ENCODE measurements at places on chromosomes 5 and 9. TPM values are rescaled to one million over a fixed set of nuclear protein-coding genes. Genes with fewer than 3 reads are reported as not detected.

DNA sequence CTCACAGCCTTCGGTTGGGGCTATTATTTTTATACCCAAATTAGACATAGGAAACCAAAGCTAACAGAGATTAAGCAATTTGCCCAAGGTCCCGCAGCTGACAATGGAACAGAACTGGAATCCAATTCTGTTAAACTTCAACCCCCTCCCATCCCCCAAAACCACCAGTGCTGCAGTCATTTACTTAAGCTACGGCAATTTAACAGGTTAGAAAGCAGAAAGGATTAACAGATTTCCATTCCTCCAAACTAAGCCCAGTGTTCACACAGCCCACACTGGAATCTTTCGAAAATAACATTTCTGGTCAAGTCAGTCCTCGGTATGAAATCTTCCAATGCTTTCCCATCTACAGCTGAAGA, 1023.1 kb upstream of the DMAC1 start:
- DNase-seq = no peak

DNA sequence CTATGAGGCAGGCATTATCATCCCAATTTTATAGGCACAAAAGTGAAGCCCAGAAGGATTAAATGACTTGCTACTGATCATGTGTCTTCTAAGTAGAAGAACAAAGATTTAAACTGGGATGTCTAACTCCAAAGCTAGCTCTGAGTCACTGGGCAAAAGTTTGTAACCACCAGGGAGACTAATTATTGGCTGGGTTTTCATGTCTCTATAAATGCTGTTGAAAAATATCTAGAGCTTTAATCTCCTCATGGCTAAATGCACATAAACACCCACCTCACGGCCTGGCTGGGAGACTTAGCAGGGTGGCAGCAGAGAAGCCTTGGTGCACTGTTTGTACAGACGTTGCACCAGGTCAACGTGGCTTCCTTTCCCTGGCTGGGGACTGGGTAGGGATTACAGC, 144.6 kb downstream of the MELK start:
- no peak for DNase-seq

DNA sequence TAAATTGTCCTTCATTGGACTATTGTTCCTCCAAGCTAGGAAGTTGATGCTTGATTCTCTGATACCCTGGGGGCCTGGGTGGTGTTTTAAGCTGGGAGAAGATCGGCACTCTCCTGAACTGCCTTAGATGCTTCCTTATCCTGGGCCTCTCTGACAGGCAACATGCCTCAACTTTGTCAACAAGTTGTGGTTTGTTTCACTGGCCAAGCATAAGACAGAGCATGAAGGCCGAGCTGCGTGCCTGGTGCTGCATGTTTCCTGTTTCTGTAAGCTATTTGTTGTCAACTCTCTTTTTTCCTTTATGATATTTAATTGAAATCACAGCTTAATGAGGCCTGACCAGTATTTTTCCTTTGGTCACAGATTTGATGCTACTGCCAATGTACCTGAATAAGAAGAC, 187.6 kb upstream of the TNC start:
- DNase-seq = peak; percentile 53

DNA sequence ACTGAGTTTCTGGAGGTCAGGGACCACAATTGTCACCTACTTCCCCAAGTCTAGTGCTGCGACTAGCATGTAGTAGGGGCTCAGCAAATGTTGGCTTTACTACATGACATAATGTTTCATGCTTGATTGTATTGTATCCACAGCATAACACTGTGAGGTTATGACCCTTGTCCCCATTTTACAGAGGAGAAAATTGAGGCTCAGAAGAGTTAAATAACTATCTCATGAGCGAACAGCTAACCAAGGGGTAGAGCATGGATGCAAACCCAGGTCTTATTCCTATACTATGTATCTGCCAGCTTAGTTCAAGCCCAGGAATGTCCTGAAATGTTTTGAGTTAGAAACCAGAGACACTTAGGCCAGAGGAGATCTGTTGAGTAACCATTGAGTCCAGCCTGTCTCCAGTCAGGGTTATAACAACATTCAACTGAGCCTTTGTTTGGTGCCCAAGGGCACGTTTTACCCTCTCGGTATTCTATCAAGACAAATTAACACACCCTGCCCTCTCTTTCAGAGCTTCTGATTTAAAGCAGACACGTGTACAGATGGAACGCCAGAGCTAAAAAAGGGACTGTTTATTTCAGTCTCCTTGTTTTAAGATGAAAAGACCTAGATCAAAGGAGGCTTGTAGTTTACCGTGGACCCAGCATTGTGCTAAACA, 16.5 kb downstream of the ANGPTL2 start:
- DNase-seq = no peak

DNA sequence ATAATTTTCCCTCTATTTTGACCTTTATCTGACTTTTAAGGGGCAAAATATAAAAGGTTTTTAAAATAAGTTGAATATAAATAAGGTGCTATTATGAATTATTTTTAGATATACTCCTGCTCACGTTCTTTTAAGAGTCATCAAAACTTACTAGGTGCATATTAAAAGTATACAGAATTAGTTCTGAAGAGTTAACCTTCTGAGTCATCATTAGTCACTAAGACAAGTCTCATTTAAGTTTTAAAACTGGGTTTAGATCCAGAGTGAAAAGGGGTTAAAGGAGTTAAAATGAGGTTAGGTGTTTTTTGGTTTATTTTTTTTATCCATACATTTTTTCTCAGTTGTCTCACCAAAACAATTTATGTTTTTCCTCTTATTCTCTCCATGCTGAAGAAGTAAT, 41.7 kb downstream of the SMIM15 start:
- no peak for DNase-seq

DNA sequence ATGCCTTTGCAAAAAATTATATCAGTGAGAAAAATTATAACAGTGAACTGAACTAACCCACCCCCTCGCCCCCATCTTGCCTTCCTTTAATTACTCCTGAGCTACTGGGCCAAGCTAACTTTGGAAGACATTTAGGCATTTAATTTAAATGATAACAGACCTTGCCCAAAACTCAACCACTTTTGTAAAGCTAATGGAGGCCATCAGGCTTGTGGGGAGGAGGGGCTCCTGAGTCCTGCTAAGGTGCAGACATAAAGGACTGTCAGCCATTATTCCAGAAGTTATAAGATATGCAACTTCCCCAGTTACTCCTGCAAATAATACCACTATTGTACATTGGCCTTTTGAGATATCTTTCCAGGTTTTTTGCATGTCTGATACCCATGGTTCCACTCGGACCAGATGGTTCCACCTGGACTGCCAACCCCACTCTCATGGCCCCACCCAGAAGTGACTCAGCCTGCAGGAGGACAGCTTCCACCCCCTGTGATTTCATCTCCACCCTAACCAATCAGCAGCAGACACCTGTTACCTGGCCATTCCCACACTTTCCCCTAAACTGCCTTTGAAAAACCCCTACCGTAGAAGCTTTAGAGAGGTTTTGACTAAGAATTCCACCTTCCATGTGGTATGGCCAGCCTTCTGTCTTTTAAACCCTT, 805.4 kb upstream of the CDH6 start:
- no peak for DNase-seq

DNA sequence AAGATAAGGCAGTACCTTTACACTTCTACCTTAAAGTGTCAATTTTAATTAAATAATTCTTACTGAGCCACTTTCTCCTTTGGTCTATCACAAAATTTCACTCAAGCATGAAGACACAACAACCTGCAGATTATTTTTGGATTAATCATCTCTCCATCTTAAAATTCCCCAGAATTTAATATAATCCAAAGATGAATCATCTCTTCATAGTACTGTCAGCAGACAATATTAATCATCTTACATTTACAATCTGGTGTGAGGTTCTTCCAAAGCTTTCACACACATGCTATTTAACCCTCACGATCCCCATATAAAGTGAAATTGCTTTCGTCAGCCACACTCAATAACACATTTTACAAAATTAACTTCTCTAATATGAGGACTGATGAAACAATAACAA, 43.0 kb downstream of the LHFPL2 start:
- no peak for DNase-seq

DNA sequence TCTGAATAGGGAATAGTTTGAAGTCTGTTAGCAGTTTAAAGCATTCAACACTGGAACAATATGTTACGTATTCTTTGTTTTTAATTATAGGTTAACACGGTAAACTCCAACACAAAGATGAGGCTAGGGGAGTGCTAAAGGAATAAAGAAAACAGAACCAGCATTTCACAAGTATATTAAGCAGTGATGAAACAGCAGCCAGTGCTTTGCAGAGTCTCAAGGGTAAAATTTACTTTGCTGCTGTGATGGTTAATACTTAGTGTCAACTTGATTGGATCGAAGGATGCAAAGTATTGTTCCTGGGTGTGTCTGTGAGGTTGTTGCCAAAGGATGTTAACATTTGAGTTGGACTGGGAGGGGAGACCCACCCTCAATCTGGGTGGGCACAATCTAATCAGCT, 30.0 kb upstream of the GSN start:
- no peak for DNase-seq

DNA sequence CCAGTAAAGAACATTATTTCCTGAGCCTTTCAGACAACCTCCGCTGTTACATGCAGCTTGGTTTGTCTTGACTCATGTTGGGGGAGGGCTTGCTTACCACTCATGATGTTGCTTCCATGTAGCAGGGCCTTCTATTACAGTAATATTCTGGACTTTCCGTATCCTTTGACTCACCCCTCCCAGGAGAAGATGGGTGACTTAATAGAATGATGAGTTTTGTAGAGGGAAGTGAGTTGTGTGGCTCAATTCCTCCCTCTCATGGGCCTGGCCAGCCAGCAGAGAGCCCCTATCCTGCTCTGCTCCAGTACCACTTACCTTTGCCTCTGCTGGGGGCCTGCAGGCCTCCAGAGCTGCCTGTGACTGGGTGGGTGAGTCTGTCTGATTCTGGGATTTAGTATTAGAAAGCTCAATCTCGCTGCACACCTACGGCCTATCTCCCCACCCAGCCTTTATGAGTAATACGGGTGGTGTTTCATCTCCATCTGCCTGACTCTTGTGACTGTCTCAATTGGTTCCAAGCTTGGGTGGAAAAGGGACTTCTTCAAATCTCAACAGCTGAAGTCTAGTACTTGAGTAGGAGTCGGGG, 52.6 kb upstream of the KLF9 start:
- no peak for DNase-seq

DNA sequence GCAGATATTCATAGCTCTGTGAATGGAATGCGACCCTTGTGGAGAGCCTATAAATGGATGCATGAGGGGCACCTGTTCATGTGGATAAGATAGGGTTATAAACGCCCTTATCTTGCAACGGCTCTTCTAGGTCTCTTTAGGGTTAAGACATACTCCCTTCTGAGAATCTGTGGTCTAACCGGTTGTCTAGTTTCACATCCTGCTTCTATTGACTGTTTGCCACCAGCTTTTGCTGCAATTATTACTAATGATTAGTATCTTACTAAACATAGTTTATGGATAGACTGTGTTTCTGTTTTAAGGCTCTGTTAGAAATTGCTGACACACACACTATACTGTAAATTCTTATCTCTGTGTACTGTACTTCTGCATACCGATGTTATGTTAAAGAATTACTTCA, 198.9 kb upstream of the CYLC2 start:
- DNase-seq = no peak

DNA sequence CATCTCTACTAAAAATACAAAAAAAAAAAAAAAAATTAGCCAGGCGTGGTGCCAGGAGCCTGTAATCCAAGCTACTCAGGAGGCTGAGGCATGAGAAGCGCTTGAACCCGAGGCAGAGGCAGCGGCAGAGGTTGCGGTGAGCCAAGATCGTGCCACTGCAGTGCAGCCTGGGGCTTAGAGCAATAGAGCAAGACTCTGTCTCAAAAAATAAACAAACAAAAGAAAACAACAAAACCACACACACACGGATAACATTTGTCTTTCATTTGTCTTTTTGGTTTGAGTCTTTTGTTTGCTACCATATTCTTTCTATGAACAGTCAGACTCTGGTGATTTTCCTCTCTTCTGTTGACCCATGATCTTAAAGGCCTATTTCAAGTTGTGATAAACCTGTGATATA, 1168.3 kb upstream of the WWC1 start:
- DNase-seq = no peak

ACO1 gene
- 59.5 TPM for total RNA-seq

DNA sequence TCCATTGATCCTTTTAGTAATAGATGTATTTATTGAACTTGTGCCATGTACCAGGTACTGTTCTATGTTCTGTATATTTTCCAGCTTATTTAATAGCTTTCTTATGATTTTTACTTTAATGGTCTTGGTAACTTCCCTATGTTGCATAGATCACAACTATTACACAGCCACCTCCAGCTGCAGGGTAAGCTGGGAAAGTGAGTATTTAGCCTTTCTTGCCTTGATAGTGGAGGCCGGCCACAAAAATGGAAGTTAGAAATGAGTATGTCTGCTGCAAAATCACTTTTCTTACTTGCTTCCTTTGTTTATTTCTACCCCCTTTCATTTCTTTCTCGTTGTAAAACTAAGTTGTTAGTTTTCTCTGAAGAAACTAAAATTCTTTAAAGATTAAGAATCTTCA, 43.1 kb upstream of the ANKDD1B start:
- DNase-seq = no peak

DNA sequence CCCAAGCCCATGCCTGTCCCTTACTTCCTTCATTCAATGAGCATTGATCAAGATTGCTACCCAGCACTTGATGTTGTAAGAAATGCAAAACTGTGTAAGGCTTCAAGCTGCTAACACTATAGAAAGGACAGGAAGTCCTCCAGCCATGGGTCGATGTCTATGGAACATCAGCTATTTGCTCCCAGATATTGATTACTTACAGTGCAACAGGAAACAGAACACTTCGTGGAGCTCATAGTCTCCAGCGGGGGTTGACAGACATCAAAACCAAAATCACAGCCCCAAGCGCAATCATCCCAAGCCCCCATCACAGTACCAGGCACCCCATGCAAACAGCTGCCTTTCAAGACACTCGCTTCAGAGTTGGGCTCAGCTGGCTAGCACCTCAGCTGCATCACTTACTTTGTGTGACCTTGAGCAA, 26.8 kb upstream of the DUSP1 start:
- no peak for DNase-seq

DNA sequence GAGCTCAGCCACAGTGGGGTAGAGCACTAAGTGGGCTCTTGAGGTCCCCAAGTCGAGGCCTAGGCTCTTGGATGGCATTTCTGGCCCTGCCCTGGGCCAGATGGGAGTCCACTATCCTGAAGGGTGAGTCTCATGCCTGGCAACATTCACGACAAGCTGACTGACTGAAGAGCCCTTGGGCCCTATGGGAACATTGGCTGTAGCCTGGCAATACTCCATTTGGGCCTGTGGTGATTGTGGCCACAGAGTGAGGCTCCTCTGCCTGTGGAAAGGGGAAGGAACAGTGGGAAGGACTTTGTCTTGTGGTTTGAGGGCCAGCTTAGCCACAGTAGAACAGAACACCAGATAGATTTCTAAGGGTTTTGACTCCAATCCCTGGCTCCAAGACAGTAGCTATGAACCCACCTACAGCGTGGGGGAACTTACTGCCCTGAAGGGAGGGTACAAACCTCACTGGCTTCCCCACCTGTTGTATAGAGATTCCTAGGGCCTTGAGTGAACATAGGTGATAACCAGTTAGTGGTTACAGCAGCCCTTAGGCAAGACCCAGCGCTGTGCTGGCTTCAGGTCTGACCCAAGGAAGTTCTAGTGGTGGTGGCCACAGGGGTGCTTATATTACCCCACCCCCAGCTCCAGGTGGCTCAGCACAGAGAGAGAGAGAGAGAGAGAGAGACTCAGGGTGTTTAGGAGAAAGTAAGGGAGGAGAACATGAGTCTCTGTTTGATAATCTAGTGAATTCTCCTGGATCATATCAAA, 72.4 kb downstream of the KIAA0825 start:
- no peak for DNase-seq

- no peak for DNase-seq
Measured at GRCh38 chr5:178241688-178242231, 9.2 kb upstream of the PHYKPL start.

- no peak for DNase-seq
Measured at GRCh38 chr5:138743484-138743883, 9.7 kb upstream of the CTNNA1 start.
